SK-N-DZ (cell line): ENCODE measurements at places on chromosomes 12 and 14.

- no peak for DNase-seq
These were observed 29.3 kb downstream of the CD9 start for GRCh38 chr12:6229224-6230218.

GRCh38 chr12:14958361-14959125 lies 2.9 kb downstream of the ARHGDIB start:
- DNase-seq, result no peak

DNA sequence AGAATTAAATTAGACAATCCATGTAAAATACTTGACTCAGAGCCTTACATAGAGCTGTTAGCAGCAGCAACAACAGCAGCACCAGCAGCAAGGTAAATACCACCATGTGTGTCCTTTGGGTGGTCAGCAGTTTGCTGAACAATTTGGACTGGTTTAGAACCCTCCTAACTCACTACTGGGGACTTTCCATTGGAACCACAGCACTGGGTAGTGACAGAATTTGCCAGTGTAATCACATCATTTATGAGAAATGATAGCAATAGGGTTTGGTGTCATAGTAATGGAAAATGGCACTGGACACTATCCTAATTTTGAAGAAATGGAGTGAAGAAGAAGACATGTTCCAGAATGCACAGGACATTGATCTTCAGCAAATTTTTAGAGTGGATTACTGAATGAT lies 392.8 kb downstream of the RAD51B start:
- no peak for DNase-seq

- DNase-seq, result no peak
These were observed 164.4 kb upstream of the ATP2B1 start for GRCh38 chr12:89872922-89873630.

DNA sequence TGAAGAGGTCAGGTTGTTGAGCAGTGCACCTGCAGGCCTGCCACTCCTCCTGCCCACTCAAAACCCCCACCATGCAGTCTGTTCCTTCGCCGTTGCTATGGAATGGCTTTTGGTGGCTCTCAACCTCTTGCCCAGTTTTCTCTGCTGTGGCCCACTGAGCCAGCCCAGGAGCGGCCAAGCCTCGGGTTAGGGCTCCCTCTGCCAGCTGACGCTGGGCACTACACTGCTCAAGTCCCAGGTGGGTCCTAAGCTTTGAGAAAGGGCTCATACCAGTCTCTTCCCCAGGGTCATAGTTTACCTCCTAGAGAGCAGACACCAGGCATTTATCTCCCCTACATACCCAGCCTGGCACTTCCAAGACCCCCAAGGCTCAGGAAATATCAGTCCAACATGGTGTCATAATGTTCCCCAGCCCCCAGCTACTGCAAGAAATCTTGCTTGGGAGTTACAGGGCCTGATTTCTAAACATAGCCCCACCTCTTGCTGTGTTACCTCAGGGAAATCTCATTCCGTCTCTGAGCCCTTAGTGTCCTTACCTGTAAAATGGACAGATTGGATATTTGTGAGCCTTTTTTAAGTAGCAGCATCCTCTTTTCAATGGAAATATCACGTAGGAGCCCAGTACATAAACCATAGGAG lies 59.4 kb downstream of the TSPAN11 start:
- peak; percentile 57 for DNase-seq

DNA sequence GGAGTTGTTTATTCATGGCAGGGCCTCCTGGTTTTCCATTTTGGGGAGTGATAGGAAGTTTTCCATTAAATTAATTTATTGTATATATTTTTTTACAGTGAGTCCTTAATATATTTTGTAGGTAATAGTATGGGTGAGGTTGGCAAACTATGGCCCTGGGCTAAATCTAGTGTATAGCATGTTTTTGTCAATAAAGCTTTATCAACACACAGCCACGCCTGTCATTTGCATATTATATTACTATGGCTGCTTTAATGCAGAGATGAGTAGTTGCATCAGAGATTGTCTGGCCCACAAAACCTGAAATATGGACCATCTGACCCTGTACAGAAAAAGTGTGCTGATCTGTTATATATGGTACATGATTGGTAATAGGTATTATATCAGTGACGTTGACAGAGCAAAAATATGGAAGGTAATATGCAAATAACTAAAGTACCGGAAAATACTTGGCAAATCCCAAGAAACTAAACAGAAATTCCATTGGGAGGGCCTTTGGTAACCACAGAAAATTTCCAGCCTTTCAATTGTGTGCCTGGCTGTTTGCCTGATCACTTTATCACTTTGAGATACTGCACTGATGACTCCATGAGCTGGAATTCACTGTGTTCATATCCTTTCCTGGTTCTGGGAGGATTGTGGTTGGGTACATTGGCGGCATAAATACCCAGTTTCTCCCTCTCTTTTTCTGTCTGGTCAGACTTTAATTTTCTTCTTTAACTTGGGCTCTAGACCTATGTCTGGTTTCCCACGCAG lies 61.7 kb upstream of the RFLNA start:
- no peak for DNase-seq

GRCh38 chr12:89334548-89335169 lies 17.6 kb downstream of the DUSP6 start:
- no peak for DNase-seq

DNA sequence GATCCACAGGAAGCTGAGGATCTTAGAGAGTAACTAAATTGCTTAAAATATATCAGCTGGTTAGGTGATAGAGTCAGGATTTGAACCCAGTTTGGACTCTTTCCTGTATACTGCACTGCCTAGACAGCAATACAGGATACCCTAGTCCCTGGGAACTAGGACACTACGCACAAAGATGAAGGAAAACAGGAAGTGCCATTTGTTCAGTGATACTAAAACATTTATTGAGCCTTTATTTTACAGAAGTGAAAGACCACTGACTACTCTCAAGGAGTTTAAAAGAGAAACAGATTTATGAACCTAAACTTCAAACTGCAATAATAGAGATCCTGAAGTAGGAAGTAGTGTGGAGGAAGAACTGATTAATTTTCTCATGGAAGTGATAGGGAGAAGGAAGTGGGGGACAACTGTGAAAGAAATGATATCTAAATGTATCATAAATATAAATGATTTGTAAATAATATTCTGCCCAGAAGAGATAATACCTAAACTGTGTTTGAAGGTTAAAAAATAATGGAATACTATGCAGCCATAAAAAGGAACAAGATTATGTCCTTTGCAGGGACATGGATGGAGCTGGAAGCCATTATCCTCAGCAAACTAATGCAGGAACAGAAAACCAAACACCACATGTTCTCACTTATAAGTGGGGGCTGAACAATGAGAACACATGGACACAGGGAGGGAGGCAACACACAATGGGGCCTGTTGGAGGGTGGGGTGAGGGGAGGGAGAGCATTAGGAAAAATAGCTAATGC lies 18.2 kb downstream of the MSRB3 start:
- no peak for DNase-seq

DNA sequence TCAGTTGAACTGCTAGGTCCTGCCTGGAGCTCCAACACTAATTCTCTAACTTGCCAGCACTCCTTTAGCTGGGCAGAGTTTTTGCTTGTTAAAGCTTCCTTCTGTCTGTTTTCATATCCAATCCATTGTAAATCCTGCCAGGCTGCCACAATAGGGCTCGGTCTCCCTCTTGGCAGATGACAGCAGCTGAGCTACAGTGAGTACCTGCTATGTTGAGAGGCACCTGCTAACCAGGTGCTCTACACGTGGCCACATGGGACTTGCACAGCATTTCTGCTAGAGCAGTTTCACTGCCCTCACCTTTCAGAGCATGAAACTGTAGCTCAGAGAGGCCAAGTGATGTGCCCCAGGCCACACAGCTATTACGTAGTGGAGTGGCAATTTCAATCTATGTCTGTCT lies 106.6 kb upstream of the NOS1 start:
- DNase-seq, result no peak

- DNase-seq, result no peak
These were observed 58.2 kb upstream of the STRN3 start for GRCh38 chr14:31084385-31084784.

GRCh38 chr14:36279306-36280190 lies 40.9 kb downstream of the MBIP start:
- DNase-seq, result no peak

- DNase-seq, result no peak
These were observed 56.2 kb downstream of the LRFN5 start for GRCh38 chr14:41662780-41663472.

DNA sequence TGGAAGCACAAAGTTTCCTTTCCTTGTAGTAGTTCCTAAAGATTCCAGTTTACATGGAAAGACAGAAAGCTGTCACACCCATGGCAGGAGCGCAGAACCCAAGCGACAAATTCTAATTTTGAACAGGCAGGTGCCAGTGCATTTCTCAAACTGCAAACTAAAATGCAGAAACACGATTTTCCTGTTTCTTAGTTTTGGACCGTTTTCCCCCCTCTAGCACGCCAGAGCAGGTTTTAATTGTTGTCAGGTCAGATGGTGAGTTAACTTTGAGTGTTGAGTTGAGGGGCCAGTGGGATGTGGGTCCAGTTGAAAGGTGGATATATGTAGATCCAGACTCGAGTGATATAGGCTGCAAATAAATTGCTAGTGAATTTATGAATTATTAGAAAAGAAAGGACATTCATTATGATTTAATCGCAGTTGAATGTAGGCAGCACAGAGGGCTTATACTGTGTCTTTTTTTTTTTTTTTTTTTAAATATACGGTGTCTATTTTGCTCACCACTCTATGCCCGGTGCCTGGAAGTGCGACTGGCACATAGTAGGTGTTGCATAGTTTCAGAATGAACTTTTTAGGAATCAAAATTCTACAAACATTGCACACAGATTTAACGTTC lies 909 bp upstream of the ETFBKMT start:
- DNase-seq, result no peak
